ENCODE measurements at places on chromosomes 6 and 20. TPM values are rescaled to one million over a fixed set of nuclear protein-coding genes. Genes with fewer than 3 reads are reported as not detected.
A peak's percentile ranks its signal among the peaks of the same experiment; 100 is the strongest.

DNA sequence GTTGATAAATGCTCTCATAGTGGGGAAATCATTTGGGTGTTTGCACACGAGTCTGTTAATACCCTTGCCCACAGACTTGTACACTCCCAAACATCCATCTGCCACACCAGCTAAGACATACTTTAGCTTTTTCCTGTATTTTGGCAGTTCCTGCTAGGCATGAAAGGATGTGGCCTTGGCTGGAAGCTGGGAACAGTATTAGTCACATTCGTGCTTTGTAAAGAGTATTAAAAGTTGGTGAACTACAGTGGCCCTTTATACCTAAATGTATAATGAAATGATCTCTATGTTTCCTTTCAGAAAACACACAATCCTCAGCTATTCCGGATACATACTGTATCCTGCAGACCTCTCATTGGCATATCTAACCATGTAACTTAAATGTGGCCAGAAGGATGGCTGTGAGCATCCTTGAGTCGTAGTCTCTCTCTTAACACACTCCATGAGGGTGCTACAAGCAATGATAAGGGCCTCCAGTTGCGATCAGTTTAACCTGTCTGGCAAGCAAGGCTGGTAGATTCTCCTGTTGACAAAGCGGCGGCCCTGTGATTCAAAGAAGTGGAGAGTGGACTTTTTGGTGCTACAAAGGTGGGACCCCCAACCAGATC lies 1.5 kb downstream of the LEMD2 start:
- DNase-seq = no peak

DNA sequence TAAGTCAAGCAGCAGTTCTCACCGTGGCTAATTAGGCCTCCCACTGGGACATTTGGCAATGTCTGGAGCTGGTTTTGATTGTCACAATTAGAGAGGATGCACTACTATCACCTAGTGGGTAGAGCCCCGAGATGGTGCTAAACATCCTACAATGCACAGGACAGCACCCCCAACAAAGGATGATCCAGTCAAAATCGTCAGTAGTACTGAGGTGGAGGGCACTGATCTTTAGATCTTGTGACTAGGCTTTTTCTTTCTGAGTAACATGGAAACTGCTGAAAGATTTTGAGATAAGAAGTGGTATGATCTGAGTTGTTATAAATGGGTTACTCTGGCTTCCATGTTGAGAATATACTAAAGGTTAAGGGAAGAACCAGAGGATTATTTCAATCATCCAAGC lies 12.0 kb downstream of the UBD start:
- DNase-seq = no peak

GRCh38 chr6:27908017-27908416 lies 4.2 kb downstream of the OR2B2 start:
- no peak for DNase-seq

DNA sequence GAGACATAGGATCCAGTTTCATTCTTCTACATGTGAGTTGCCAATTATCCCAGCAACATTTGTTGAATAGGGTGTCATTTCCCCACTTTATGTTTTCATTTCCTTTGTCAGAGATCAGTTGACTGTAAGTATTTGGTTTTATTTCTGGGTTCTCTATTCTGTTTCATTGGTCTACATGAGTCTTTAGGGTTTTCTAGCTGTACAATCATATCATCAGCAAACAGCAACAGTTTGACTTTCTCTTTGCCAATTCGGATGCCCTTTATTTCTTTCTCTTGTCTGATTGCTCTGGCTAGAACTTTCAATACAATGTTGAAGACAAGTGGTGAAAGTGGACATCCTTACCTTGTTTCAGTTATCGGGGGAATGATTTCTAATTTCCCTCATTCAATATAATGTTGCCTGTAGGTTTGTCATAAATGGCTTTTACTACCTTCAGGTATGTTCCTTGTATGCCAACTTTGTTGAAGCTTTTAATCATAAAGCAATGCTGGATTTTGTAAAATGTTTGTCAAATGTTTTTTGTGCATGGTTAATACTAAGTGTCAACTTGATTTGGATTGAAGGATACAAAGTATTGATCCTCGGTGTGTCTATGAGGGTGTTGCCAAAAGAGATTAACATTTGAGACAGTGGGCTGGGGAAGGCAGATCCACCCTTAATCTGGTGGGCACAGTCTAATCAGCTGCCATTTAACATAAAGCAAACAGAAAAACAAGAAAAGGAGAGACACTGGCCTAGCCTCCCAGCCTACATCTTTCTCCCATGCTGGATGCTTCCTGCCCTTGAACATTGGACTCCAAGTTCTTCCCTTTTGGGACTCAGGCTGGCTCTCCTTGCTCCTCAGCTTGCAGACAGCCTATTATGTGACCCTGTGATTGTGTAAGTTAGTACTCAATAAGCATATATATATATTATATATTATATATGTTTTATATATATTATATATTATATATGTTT lies 23.3 kb downstream of the MICA start:
- no peak for DNase-seq

DNA sequence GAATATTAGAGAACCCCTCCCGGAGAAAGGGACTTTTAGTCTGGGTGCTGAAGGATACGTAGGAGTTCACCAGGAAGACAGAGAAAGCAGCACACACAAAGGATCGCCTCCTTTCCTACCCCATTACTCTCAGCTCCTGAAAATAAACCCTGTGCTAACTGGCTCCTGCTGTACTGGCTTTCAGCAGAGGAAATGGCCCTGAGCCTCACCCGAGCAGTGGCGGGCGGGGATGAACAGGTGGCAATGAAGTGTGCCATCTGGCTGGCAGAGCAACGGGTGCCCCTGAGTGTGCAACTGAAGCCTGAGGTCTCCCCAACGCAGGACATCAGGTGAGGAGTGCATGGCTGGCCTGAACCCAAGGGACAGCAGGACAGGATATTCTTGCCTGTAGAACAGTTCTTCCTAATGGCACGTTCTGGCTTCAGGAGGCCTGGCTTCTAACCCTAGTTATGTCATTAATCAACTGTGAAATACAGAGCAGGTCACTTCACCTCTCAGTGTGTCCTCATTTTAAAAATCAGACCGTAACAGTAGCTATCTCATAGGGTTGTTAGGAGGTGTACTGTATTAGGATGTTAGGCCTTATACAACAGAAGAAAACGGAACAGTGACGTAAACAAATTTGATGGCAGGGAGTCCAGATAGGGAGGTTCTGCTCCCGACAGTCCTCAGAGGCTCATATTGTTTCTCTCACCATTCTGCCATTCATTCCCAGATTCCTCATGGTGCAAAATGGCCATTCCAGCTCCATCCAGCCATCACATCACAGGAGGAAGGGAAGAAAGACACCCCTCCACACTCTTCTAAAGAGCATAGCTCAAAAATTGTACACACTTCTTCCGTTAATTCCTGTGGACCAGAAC lies 1.8 kb downstream of the RBCK1 start:
- no peak for DNase-seq

GRCh38 chr6:141830530-141830929 lies 302.2 kb upstream of the GJE1 start:
- no peak for DNase-seq

- DNase-seq = no peak
Measured at GRCh38 chr6:1390946-1391799, 1.8 kb downstream of the FOXF2 start.

- DNase-seq = no peak
Measured at GRCh38 chr20:20781029-20781428, 68.6 kb upstream of the RALGAPA2 start.

DNA sequence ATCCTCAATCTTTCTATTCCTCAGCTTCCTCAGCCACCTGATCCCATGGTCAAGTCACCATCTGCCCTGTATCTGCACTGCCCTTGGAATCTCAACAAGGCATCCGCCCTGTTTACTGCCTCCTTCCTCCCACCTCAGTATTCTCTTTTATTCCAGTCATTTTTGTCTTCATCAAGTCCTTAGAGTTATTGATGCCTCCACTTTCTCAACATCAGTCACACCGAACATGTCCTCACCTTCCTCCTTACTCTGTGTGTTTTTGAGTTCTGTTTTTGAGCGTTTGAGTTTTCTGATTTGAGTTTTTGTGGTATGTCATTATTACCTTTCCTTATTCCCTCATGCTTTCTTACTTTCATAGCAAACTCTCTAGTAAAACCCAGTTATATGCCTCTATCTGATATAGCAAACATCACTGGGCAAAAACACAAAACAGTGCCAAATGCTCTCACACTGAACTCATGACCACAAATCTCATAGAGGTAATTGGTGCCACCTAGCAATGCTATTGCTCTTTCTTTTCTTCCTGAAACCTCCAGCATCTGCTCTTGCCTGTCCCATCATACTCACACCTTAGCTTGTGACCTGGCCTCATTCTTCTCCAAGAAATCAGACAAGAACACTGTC lies 11.8 kb upstream of the GNRH2 start:
- DNase-seq = no peak

- DNase-seq = no peak
Measured at GRCh38 chr6:141437685-141438084, 695.0 kb upstream of the GJE1 start.

GRCh38 chr20:5662769-5663168 lies 87.4 kb upstream of the SHLD1 start:
- no peak for DNase-seq

DNA sequence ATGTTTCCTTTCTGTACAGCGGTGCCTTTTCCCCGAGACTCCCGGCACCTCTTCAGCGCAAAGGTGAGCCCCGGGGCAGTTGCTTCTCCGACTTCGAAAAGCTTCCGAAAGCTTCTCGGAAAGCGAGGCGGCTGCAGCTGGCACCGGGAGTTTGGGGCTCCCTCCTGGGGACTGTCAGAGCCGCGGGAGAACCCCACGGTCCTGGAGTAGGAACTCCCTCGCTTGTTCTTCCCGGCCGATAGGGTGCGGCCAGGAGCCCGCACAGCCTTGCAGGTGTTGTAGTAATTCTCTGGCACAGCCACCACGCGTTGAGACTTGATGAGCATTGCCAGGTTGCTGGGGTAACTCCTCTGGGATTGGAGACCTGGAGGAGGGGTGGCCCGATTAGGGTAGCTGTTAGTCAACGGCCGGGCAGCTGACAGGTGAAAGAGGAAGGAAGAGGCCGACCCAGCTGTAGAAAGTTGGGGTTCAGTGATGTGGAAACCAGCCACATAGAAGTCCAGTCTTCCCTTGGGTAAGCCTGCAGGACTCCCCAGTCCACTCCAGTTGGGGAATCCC lies 721 bp downstream of the KDM1B start:
- DNase-seq = peak; percentile 86

DNA sequence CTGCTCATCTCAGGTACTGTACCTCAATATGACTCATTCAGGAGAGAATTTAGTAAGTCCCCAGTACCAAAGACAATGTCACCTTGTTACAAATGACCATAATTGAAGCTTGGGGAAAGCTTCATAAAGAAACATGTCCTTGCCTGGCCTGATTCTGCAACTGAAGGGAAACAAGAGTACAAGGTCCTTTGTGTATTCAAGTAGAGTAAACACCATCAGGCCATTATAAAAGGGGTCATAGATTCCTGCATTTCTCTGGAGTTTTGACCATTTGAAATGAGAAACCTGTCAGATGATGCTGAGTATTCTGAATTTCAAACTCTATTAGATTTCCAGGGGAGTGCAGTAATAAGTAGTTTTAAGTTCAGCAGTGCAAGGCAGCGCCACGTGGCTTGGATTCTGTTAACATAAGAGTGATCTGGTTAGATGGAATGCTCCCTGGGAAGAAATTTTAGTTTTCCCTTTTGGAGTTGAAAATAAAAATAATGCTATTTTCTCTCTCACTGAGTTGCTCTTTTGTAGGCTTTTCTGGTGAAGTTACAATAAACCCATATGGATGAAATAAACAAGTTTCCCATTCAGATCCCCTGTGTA lies 1054.3 kb downstream of the EPHA7 start:
- DNase-seq = no peak

- peak; percentile 51 for DNase-seq
Measured at GRCh38 chr6:139337830-139338229, 36.6 kb downstream of the CITED2 start.

DNA sequence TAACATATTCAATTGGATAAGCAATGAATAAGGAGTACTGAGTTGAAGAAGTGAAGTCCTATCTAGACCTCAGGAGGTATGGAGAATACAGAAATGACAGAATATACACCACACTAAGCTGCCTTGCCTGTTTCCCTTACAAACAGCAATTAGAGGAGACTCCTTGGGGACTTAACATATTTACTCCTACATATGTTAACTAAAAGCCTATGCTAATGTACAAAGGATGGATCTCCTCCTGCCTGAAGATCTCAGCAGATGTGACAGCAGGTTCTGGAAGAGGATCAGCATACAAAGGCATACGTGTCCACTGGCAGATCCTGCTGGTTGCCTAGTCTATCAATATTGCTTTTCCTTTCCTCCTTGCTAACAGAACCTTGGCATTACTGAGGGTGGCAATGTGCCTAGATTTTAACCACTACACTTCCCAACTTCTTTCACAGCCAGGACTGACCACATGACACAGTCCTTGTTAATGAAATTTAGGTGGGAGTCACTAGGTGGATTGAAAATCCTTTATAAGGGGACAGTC lies 29.6 kb downstream of the PRKN start:
- no peak for DNase-seq

DNA sequence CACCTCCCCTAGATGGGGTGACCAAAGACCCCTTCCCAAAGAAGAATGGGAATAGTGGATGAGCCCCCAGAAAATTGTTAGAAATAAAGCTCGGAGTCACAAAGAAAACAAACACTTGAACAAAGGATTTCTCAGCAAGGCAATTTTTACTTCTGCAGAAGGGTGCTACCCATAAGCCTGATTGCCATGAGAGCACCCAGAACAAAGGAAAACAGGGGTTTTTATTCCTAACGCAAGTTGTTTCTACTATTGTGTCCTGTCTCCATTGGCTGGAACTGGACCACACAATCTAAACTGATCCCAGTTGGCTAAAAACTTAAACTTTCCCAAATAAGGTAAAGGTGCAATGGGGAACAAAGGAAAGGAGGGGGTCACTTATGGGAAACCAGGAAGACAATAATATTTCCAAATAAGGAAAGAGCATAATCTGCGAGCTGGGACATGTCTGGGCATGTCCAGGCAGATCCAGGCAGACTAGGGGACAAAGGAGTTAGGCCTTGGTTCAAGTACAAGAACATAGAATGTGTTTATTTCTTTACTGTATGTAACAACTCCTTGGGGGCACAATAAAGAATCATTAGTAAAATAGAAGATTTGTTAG lies 20.0 kb downstream of the HLA-B start:
- no peak for DNase-seq

DNA sequence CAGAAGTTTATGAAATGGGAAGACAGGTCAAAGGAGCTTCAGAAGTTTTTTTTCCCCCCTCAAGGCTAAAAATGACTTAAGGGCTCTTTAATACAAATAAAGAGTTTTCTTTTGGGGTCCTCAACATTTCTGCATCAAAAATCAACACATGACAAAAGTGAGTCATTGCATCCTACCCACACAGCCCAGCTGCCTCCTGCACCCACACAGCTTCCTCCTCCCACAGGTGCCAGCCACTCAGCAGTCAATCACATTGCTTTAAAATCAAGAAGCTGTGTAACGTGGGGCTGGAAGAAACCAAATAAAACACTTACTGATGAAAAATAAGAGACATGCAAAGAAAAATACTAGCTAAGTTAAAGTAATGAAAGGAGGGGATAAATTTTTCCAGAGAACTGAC lies 68.5 kb downstream of the MAP3K5 start:
- DNase-seq = peak; percentile 51

- no peak for DNase-seq
Measured at GRCh38 chr20:23654717-23655116, 17.0 kb upstream of the CST3 start.

The CLIC5 gene
- total RNA-seq = 134 TPM

The BMP7 gene
- total RNA-seq = 0.74 TPM

The PACRG gene
- 5.5 TPM for total RNA-seq

The BPIFB1 gene
- 263 TPM for total RNA-seq

The KCNQ2 gene
- not detected for total RNA-seq

The NHSL1 gene
- total RNA-seq = 63.7 TPM

The CNKSR3 gene
- 9.5 TPM for total RNA-seq

The CSTF1 gene
- 24.4 TPM for total RNA-seq

The OVOL2 gene
- 8.6 TPM for total RNA-seq
